ENCODE measurements at places on chromosomes 12 and 14. TPM values are rescaled to one million over a fixed set of nuclear protein-coding genes. Genes with fewer than 3 reads are reported as not detected.

GRCh38 chr12:67315661-67316060 is 46.5 kb downstream of the CAND1 start:
- H3K4me3 ChIP-seq: no peak overlapping the region
- no peaks in the 10 kb centered on the region for H3K27me3 ChIP-seq
- no peak overlapping the region for H3K27ac ChIP-seq
- peaks cover 54% of the 10 kb centered on the region for H3K36me3 ChIP-seq
- H3K4me1 ChIP-seq: no peaks in the 10 kb centered on the region

DNA sequence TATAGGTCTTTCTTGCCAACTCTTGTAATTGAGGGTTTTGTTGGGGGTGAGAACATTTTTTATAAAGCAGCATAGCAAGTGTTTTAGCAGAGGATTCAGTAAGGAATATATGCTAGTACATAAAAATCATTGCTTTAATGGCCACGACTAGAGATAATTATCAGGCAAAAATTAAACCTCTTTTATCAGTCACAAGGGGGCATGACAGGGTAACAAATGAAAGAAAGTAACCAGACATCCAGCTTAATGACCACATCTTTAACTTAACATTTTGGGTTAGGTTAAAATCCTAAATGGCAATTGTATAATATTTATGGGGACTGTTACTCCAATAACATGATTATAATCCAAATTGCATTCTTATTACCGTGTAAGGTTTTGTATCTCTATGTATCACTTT is 119.6 kb downstream of the LRRIQ1 start:
- no peaks in the 10 kb centered on the region for H3K27me3 ChIP-seq
- DNase-seq: no peak
- no peak overlapping the region for H3K4me3 ChIP-seq
- H3K4me1 ChIP-seq: no peaks in the 10 kb centered on the region
- no peak overlapping the region for H3K27ac ChIP-seq

GRCh38 chr14:81164167-81164774 is 56.5 kb downstream of the GTF2A1 start:
- H3K27me3 ChIP-seq: no peaks in the 10 kb centered on the region
- no peak for DNase-seq
- no peaks in the 10 kb centered on the region for H3K36me3 ChIP-seq
- no peak overlapping the region for H3K4me3 ChIP-seq
- H3K4me1 ChIP-seq: no peaks in the 10 kb centered on the region

DNA sequence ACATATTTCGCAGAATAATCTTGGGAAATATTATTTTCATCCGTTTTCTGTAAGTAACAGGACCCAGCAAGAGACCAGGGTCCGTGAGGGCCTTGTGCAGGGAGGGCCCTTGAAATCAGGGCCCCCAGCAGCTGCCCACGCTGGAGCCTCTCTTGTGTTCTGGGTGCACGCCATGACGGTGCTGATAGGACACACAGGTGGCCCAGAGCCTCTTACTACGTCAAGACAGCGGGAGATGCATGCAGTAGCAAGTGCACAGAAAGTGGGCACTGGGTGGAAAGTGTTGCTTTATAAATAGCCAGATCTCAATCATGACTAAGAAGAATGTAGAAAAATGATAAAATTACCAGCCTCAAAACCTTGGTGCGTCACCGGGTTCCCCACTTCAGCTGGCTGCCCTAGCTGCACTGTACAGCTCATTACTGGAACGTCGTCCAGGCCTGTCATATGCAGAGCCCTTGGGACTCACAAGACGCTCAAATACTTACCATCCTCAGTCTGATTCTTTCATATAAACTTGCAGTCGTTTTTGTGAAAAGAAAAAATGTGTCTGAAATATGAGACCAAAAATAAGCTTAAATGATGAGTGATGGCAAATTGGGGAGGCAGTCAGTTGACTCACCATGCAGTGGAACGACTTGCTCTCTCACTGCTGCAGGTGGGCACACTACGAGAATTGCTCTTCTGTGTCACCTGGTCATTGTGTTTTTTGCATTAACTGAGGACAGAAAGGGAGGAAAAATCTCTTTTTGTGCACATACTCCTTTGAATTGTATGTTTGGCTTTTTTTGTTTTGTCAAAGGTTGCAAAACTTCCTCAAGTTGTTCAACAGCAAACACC is 68.2 kb downstream of the DDX51 start:
- no peak for DNase-seq
- peaks cover 23% of the 10 kb centered on the region for H3K4me1 ChIP-seq
- no peaks in the 10 kb centered on the region for H3K27me3 ChIP-seq
- H3K4me3 ChIP-seq: no peak overlapping the region
- no peak overlapping the region for H3K27ac ChIP-seq

GRCh38 chr14:20597108-20597507 is 5.9 kb upstream of the RNASE12 start:
- no peak overlapping the region for H3K27ac ChIP-seq
- no peaks in the 10 kb centered on the region for H3K36me3 ChIP-seq
- H3K27me3 ChIP-seq: no peaks in the 10 kb centered on the region
- no peaks in the 10 kb centered on the region for H3K4me1 ChIP-seq
- H3K4me3 ChIP-seq: no peak overlapping the region
- DNase-seq: no peak

DNA sequence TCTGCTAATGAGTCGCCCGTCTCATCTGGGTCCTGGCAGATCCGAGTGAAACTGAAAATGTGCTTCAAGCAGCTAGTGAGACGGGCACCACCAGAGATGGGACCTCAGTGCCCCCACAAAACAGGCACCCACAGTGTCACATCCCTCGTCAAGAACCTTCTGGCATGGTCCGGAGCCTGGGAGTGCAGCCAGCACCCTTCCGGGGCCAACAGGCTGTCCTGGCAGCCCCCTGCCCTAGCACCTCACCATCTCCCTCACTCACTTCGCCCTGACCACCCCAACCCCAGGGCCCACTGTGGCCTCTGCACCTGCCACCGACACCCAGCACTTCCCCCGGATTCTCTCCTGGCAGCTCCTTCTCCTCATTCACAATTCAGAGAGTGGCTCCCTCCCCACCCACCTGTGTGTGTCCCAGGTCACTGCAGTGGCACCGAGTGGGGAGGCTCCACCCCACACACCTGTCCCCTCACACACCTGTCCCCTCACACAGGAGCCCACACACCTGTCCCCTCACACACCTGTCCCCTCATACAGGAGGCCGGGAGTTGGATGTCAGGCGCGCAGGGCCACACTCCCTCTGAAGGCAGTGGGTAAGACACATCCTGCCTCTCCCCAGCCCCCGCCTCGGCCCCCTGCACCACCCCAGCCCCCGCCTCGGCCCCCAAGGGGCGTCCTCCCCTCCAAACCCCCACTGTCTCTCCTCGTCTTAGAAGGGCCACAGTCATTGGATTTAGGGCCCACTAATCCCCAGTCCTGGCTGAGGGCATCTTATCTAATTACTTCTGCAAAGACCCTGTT is 7.9 kb downstream of the GALNT9 start:
- no peak for DNase-seq
- H3K4me1 ChIP-seq: peaks cover 17% of the 10 kb centered on the region
- peaks cover 6% of the 10 kb centered on the region for H3K27me3 ChIP-seq
- H3K27ac ChIP-seq: no peak overlapping the region
- no peak overlapping the region for H3K4me3 ChIP-seq
- no peaks in the 10 kb centered on the region for H3K36me3 ChIP-seq

GRCh38 chr12:80293347-80293746 is 150.7 kb upstream of the PTPRQ start:
- no peak overlapping the region for H3K27ac ChIP-seq
- no peaks in the 10 kb centered on the region for H3K27me3 ChIP-seq
- DNase-seq: no peak
- no peaks in the 10 kb centered on the region for H3K36me3 ChIP-seq
- H3K4me1 ChIP-seq: no peaks in the 10 kb centered on the region

- no peak for DNase-seq
- no peaks in the 10 kb centered on the region for H3K4me1 ChIP-seq
- H3K27ac ChIP-seq: no peak overlapping the region
- no peak overlapping the region for H3K4me3 ChIP-seq
- H3K27me3 ChIP-seq: no peaks in the 10 kb centered on the region
- no peaks in the 10 kb centered on the region for H3K36me3 ChIP-seq
Measured at GRCh38 chr14:104523546-104523935, 56.0 kb upstream of the C14orf180 start.

DNA sequence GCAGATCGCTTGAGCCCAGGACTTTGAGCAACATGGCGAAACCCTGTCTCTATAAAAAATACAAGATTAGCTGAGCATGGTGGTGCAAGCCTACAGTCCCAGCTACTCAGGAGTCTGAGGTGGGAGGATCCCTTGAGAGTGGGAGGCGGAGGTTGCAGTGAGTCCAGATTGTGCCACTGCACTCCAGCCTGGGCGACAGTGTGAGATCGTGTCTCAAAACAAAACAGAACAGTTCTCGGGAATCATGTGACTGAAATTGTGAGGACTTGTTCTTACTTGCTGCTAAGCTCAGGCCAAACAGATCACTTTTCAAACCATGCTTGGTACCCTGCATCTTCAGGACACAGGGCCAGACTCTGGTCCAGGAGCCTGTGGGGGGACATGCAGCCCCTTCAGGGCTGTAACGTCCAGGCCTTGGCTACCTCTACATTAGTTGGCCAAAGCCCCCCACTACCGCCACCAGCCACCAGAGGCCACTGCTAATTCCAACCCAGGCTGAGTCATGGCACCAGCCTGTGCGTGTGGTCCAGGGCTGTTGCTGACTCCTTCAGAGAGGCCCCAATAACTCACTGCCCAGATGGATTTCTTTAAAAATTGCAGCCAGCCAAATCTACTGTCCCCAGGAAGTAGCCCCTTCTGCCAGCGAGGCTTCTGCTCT is 33.4 kb upstream of the SYNDIG1L start:
- no peaks in the 10 kb centered on the region for H3K4me1 ChIP-seq
- no peaks in the 10 kb centered on the region for H3K36me3 ChIP-seq
- no peak for DNase-seq

DNA sequence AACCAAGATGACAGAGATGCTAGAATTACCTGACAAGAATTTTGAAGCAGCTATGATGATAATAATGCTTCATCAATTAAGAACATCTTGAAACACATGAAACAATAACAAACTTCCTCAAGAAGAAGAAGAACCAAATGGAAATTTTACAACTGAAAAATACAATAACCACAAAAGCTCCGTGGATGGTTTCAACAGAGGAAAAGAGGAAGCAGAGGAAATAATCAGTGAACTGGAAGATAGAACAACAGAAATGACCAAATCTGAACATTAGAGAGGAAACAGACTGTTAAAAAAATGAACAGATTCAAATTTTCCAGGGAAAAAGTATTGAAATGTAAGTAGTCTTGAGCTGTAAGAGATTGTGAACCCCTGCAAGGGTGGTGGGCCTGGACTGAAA is 62.8 kb upstream of the SLC35F4 start:
- no peak for DNase-seq
- no peaks in the 10 kb centered on the region for H3K4me1 ChIP-seq
- no peaks in the 10 kb centered on the region for H3K36me3 ChIP-seq
- no peaks in the 10 kb centered on the region for H3K27me3 ChIP-seq
- H3K4me3 ChIP-seq: no peak overlapping the region
- no peak overlapping the region for H3K27ac ChIP-seq

GRCh38 chr14:37974421-37974820 is 233.3 kb upstream of the SSTR1 start:
- no peaks in the 10 kb centered on the region for H3K27me3 ChIP-seq
- no peaks in the 10 kb centered on the region for H3K36me3 ChIP-seq
- no peaks in the 10 kb centered on the region for H3K4me1 ChIP-seq
- no peak for DNase-seq
- no peak overlapping the region for H3K4me3 ChIP-seq
- H3K27ac ChIP-seq: no peak overlapping the region

GRCh38 chr12:123078120-123078465 is 72.8 kb downstream of the PITPNM2 start:
- no peaks in the 10 kb centered on the region for H3K27me3 ChIP-seq
- H3K4me1 ChIP-seq: peaks cover 46% of the 10 kb centered on the region
- H3K36me3 ChIP-seq: no peaks in the 10 kb centered on the region
- H3K4me3 ChIP-seq: no peak overlapping the region
- no peak overlapping the region for H3K27ac ChIP-seq

GRCh38 chr12:91870872-91871707 is 274.6 kb downstream of the BTG1 start:
- no peaks in the 10 kb centered on the region for H3K4me1 ChIP-seq
- no peaks in the 10 kb centered on the region for H3K27me3 ChIP-seq
- no peak for DNase-seq
- H3K27ac ChIP-seq: no peak overlapping the region

- H3K36me3 ChIP-seq: no peaks in the 10 kb centered on the region
- H3K27ac ChIP-seq: no peak overlapping the region
- no peak for DNase-seq
Measured at GRCh38 chr12:54879579-54879978, 25.3 kb downstream of the MUCL1 start.

- H3K36me3 ChIP-seq: no peaks in the 10 kb centered on the region
- DNase-seq: no peak
- H3K4me3 ChIP-seq: no peak overlapping the region
Measured at GRCh38 chr12:118356809-118357256, 15.9 kb downstream of the TAOK3 start.

- no peak overlapping the region for H3K4me3 ChIP-seq
- H3K27ac ChIP-seq: peak overlapping the region; percentile 81
- no peak for DNase-seq
- peaks cover 47% of the 10 kb centered on the region for H3K4me1 ChIP-seq
Measured at GRCh38 chr14:64614166-64614565, 64.4 kb downstream of the PPP1R36 start.

GRCh38 chr12:127245009-127245408 is 1022.0 kb upstream of the TMEM132C start:
- no peaks in the 10 kb centered on the region for H3K36me3 ChIP-seq
- H3K27ac ChIP-seq: no peak overlapping the region
- H3K27me3 ChIP-seq: no peaks in the 10 kb centered on the region

GRCh38 chr12:123761841-123762714 is at the start of gene DNAH10:
TSS of gene DNAH10 (plus strand) at chr12:123762301. CDS start at chr12:123762337, 36 bp downstream.
- no peak within 1 kb of the TSS for H3K4me3 ChIP-seq
- peaks cover 33% of the 10 kb centered on the region for H3K27me3 ChIP-seq
- no peak within 1 kb of the TSS for H3K27ac ChIP-seq
- H3K36me3 ChIP-seq: no peaks in the 10 kb centered on the region
- DNase-seq: peak; percentile 56

DNA sequence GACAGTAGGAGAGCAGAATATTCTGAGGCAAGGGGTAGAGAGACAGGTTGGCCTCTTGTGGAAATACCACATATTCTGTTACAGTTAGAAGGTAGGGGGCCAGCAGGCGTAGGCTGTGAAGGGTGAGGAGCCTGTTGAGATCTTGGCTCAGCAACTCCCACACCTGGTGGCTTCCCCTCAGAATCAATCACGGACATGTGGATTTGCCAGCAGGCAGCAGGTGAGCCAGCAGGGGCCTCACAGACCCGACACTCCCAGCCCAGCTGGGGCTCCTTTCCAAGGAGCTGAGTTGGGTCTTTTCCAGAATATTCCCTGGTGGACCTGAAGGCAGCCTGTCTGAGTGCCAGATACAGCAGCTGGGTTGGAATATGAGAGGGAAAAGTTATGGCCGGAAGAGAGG is 150.0 kb upstream of the CRY1 start:
- no peak for DNase-seq
- H3K4me1 ChIP-seq: no peaks in the 10 kb centered on the region

The AKAP3 gene
- total RNA-seq: 0.36 TPM

The PTPRR gene
- 3.2 TPM for total RNA-seq

The TRHDE gene
- 6.1 TPM for total RNA-seq

The WNT1 gene
- total RNA-seq: not detected

The DBX2 gene
- total RNA-seq: 0.16 TPM

The TSPAN19 gene
- not detected for total RNA-seq

The LRRC10 gene
- not detected for total RNA-seq

The KRT1 gene
- total RNA-seq: not detected

All from sigmoid colon (tissue), 7 donors.